Tibial nerve (tissue), 4 donors: ENCODE measurements at places on chromosomes 3 and 15.
A peak's percentile ranks its signal among the peaks of the same experiment; 100 is the strongest.

DNA sequence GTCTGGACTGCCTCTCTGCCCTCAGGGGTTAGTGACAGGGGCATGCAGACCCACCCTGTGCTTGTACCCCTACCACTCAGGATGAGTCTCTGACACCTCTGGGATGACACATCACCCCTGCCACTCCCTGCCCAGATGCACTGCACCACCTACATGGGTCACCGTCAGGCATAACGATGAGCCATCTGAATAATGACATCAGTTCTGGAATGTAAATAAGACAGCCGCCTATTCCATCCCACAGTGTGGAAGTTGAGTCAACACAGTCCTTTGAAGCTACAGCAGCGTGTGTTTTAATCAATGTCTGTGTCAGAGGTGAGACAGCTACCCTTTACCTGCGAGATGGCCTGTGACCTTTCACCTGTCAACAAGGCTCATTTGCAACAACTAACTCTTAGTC lies 268.7 kb upstream of the ARRDC4 start:
- no peak for DNase-seq

DNA sequence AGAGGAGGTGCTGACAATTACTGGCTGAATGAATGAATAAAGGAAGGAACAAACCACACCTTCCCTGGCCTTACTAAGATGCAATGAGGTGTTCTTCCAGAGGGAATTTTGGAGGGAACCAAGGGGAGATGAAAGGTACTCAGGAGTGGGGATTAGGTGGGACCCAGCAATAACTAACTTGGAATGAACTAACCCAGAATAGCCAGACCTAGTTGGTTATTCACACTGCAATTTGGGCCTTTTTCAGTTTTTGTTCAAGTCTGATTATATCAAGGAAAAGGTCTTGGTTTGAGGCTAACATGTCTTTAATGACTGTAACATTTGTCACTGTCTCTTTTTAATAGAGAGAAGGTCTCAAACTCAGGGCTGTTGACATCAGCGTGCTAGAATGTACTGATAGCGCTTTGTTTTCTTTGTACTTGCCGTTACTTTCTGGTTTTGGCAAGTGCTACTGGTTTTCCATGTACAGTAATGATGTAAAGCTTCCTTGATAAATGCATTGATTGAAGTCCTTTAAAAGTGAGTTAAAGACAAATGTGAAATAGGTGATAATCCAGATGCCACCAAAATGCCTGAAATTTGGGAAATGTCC lies 3.2 kb upstream of the PLXND1 start:
- no peak for DNase-seq

DNA sequence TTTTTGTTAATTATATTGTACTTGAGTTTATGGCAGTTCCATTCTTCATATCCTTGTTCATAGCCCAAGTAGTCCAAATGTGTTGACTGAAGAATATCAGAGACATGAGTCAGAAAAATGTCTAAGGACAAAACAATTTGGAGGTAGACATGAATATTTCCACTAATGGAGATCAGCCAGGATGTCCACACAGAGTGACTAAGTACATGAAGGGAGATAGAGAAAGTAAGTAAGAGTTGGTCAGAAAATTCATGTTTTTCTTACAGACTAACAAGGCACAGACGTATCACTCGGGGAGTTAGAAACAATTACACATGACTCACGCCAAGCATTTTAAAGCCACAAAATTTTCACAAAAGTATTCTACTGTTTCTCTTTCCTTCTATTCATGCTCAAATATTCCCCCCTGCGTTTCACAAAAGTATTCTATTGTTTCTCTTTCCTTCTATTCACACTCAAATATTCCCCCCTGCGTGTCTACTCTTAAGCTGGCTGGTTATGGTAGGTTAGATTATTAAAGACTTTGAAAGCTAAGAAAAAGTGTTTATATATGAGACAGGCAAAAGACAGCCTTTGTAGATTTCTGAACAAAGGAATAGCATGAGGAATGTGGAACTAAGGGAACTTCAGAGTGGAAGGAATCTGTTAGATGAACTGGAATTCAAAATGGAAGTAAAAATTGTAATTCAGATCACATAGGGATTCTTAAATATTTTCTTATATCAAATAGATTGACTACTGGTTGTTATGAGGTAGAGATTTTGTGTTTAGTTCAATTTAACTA lies 648.7 kb upstream of the CCDC54 start:
- DNase-seq = no peak

GRCh38 chr3:1082108-1082507 lies 10.7 kb upstream of the CNTN6 start:
- no peak for DNase-seq

- no peak for DNase-seq
These were observed 396.8 kb downstream of the CADM2 start for GRCh38 chr3:85355572-85355971.

DNA sequence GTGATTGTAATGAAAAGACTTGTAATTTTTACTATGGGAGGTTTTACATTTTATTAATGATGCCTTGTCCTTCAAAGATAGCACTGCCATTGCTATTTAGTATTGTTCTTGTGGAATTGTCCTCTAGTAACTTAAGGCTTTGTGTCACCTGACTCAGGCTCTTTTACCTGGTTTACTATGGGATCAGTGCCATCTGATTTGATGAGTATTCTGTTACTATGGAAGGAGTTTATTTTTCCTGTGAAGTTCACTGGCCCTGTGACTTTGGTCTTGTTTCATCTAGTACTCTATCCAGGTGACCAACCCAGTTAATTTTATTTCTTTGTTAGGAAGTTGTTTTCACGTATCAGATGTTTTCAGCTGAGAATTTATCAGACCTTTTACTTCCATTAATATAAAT lies 9.0 kb downstream of the MORF4L1 start:
- DNase-seq = no peak

DNA sequence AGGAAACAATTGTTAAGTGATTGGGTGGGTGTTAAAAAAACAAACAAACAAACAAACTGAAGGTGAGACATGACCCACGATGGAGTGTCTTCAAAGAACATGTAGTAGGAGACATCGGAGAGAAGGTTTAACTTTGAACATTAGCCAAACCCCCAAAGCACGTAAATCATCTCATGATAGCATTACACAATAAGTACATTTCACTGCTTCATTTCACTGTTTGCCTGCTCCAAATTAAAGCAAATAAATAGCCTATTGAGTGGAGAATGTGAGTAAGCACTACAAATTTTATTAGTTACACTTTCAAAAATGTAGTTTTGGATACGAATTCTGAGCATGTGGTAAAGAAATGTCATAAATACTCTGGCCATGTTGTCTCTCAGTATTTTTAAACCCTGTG lies 287.0 kb downstream of the SI start:
- no peak for DNase-seq

- peak; percentile 68 for DNase-seq
These were observed 110.2 kb downstream of the NR1I2 start for GRCh38 chr3:119891944-119892721.

- DNase-seq = no peak
These were observed 30.5 kb upstream of the CCNL1 start for GRCh38 chr3:157190380-157190872.

GRCh38 chr15:68781766-68782588 lies 38.7 kb downstream of the ANP32A start:
- DNase-seq = peak; percentile 33

GRCh38 chr3:32872487-32873382 lies 54.9 kb downstream of the TRIM71 start:
- DNase-seq = peak; percentile 17
